Iris pigment epithelial cell (primary cell): ENCODE measurements at places on chromosomes 11 and 22.

- no peak for DNase-seq
These were observed 48.0 kb downstream of the FAT3 start for GRCh38 chr11:92272651-92273050.

DNA sequence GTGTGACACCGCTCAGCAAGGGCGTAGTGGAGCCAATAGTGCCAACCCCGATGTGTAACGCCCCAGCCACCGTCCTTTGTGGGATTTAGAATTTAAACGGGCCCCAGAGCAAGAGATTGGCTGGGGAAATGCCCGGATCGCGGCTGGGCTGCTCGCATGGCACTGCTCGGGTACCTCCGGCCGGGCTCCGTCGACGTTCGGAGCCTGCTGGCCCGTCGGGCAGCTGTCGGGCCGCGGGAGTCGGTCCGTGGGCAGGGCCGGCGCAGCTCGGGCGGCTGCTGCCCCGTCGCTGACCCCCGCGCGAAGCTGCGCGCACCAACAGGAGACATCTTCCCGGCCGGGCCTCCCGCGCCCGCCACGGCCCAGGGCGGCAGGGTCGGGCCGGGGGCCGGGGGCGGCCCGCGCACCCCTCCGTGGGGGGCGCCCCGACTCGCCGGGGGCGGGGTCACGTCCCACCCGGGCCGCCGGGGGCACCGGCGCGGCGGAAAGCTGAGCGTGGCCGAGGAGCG, 1.3 kb upstream of the KDM2A start:
- DNase-seq, result peak; percentile 28

DNA sequence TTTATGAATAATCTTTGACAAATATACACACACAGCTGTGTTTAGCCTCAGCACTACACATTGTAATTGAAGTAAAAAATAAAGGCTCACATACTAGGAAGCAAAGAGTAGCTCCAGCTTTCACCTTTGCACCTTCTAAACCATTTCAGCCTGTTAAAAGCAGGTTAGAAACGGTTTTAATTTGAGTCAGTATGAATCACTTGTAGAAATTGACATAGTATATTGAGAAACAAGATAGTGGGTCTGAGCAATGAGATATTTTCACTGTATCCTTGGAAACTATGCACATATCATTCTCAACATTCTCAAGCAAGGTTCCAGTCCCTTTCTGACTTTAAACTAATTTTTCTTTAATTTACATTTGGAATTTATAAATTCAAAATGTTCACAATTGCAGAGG, 380.3 kb downstream of the AASDHPPT start:
- DNase-seq, result peak; percentile 83

DNA sequence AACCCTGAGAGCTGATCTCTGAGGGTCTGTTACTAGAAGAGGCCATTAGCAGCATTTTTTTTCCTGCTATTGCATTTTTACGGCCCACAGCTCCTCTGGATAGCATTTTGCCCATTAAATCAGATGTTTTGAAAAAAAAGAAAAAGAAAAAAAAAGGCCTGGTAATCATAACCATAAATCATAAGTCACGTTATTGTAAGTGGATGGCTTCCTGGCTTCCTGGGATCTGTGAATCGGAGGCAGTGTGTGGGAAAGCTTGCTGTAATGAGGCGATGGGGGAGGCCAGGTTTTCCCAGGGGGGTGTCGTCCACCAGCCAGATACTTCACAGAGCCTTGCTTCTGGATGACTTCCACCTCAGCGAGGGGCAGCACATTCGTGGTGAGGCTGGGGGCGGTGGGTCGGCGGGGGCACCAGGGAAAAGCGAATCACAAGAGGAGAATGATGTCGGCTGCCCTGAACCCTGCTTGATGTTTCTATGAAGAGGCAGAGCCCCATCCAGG, 106.5 kb upstream of the SYT13 start:
- no peak for DNase-seq

DNA sequence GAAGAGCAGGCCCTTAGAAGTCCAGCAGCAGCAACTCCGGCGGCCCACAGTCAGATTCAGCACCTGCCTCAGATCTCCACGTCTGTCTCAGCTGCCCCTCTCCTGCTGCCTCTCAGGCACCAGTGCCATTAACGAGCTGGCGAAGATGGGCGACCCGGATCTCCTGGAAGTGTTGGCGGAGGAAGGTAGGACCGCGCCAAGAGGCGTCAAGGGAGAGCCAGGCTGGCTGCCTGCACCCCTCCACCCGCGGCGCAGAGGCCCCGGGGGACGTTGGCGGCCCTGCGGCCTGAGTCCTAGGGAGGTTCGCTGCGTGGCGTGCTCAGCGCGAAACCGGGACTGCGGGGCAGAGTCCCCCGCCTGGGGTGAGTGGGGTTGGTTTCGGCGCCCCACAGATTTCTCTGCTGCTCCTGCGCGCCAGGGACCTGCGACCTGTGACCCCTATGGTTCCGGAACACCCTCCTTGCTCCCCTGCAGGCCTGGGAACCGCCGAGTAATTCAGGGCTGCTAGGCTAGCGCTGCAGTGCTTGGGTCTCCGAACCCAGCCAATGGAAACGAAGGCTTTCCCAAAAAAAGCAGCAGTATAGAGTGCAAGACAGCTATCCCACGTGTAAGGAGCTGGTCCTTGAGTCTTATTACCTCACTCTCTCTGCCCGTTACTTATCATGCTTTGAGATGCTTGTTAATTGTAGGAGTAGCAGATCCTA, 615 bp downstream of the ANO5 start:
- DNase-seq, result no peak
